ENCODE measurements at places on chromosomes 11 and 22. TPM values are rescaled to one million over a fixed set of nuclear protein-coding genes. Genes with fewer than 3 reads are reported as not detected.
A peak's percentile ranks its signal among the peaks of the same experiment; 100 is the strongest.

Gene TUBA8
- total RNA-seq = 2.7 TPM

DNA sequence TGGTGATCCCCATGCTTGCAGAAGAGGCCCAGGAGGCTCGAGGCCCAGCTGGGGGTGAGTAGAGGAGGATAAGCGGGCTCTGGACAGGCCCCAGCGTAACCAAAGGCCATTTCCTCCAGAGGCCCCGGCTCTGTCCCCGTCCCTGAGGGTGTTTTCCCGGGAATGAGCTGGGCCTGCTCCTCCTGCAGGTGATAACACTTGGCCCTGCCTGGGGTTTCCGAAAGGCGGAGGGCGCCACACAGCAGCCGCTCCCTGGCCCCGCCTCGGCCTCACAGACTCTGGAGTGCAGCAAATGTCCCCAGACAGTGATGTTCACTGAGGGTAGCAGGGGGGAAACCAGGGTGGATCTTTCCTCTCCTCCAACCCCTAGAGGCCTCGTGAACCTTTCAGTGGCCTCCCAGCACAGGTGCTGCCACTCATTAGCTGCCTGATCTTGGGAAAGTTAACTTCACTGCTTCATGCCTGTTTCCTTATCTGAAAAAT lies 10.5 kb upstream of the MGAT3 start:
- H3K27ac ChIP-seq = no peak overlapping the region
- peaks cover 31% of the 10 kb centered on the region for H3K4me1 ChIP-seq
- H3K4me3 ChIP-seq = no peak overlapping the region
- no peaks in the 10 kb centered on the region for H3K36me3 ChIP-seq

GRCh38 chr11:130246738-130247137 lies 68.0 kb downstream of the ZBTB44 start:
- no peak overlapping the region for H3K27ac ChIP-seq
- H3K27me3 ChIP-seq = no peaks in the 10 kb centered on the region
- DNase-seq = no peak
- H3K4me3 ChIP-seq = no peak overlapping the region
- peaks cover 8% of the 10 kb centered on the region for H3K4me1 ChIP-seq

DNA sequence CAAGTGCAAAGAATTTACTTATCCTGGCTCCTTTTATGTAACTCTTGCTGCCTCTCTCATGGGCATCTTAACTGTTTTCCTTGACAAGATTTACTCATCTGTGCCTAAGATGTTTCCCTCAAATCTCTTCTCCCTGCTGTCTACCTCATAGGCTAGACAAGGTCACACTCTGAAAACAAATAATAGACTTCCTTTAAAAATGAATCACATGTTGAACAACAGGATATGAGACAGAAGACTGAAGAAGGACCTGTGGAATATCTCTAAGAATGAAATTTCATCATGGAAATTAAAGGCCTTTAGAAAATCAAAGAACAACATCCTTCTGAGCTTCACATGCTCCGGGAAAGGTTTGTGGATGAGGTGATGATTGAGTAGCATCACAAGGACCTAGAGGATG lies 6.0 kb upstream of the SCGB2A2 start:
- no peaks in the 10 kb centered on the region for H3K36me3 ChIP-seq
- no peaks in the 10 kb centered on the region for H3K4me1 ChIP-seq
- peaks cover 15% of the 10 kb centered on the region for H3K27me3 ChIP-seq

DNA sequence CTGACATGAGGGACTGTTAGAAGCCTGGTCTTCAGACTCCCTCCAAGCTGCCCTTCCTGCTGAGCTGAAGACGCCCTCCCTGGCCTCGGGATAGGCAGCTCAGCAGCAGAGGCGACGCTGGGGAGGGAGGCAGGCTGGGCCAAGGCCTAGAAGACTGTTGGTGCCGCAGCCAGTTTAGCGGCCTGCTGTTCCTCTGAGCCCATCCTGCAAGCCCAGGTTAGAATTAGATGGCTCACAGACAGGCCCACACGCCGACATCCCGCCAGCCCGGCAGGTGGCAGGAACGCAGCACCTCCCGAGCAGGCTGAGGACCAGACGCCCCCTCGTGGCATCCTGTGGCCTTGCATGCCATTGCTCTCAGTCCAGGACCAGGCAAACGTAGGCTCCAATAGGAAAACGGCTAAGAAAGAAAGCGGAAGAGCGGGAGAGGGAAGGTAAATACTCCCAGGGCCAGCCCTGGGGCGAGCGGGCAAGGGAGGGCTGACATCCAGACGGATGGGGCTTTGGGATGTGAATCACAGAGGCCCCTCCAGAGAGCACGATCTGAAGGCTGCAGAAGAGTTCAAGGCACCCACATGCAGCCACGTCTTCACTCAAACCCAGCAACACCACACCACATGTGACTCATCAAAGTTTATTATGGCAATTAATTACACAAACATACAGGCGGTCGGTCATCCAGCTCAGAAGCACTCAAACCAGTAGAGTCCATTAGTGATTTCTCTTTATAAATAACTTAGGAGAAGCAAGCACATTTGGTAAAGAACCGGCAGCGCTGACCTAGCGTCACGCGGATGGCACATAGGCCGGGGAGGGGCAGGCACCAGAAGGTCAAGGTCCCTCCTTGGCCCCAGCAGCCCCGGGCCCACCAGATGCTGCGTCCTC lies 27.6 kb downstream of the CD5 start:
- no peak overlapping the region for H3K27ac ChIP-seq
- H3K27me3 ChIP-seq = no peaks in the 10 kb centered on the region
- DNase-seq = peak; percentile 90
- peaks cover 20% of the 10 kb centered on the region for H3K4me1 ChIP-seq

Gene MYRF
- total RNA-seq = 0.94 TPM

DNA sequence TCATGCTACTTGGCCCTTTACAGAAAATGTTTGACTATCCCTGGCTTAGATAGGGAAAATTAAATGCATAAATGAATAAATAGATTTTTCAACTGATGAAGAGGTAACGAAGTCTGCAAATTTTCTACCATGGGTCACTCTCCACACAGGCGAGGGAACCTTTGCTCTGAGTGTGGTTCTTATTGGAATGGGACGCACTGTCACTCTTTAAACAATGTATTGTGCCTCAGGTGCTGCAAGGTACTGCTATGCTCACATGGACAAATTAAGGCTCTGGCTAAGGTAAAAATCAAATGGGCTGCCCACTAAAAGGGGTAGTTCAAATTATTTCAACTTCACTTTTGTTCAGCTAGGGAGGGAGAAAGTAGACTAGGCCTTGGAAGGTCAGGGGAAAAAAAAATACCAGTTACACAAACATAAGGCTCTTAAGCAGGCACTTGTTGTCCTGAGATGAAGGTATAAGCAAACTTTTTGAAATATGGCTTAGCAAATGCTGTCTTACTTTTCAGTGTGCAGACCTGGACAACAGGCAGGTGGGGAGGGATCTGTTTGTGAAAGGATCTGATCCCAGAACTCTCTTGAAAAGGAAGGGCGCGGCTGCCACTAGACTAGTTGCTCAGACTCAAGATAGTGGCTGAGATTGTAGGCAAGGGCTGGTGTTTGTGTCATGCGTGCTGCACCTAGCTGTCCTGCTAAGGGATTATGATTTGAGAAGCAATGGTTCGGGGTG lies 99.5 kb downstream of the ADAMTS15 start:
- H3K27me3 ChIP-seq = no peaks in the 10 kb centered on the region
- H3K4me3 ChIP-seq = no peak overlapping the region
- no peak overlapping the region for H3K27ac ChIP-seq
- H3K36me3 ChIP-seq = no peaks in the 10 kb centered on the region
- DNase-seq = no peak
- no peaks in the 10 kb centered on the region for H3K4me1 ChIP-seq

- no peak overlapping the region for H3K4me3 ChIP-seq
- H3K27ac ChIP-seq = no peak overlapping the region
- DNase-seq = no peak
Observed at GRCh38 chr22:25098445-25099081, 101.1 kb upstream of the CRYBB3 start.

Gene KIRREL3
- 0.17 TPM for total RNA-seq

GRCh38 chr11:70547821-70548670 lies 149.7 kb downstream of the CTTN start:
- no peaks in the 10 kb centered on the region for H3K36me3 ChIP-seq
- H3K4me1 ChIP-seq = no peaks in the 10 kb centered on the region
- H3K27me3 ChIP-seq = peaks cover 54% of the 10 kb centered on the region

- peaks cover 59% of the 10 kb centered on the region for H3K36me3 ChIP-seq
- H3K4me3 ChIP-seq = peak overlapping the region; percentile 91
- no peaks in the 10 kb centered on the region for H3K27me3 ChIP-seq
- no peak for DNase-seq
Observed at GRCh38 chr11:2398664-2399355, 1.7 kb upstream of the TSSC4 start.

DNA sequence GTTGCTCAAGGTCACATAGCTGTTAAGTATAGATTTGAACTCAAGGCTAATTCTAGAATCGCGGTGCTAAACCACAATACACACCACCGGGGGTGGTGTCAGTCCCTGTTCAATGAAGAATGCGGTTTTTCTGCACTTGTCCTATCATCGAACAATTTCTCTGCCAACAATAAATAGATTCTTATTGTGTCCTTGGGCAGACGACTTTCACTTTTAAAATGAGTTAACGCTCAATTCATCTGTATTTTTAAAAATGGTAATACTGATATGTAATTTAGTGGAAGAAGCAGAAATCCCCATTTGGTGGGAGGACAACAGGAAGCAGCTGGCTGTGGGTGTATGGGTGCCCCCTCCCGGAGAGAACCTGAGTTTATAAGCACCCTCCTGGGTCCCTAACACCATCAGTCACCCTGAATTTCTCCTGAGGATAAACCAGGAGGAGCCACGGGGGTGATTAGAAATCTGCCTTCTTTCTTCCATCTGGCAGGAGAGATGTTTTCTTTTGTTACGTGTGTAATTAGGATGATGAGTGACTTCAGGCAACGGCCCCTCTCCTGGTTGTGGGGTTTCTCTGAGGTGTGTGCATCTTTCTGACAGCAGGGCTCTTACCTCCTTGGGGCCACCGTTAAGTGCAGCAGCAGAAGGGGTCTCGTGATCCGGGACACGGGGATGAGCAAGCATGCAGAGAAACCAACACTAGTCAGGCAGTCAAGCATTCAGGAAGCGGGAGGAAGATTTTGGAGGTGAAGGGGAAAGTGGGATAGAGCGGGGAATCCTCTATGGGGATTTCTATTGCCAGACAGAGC lies 87.7 kb downstream of the GRAMD1B start:
- DNase-seq = no peak
- peaks cover 20% of the 10 kb centered on the region for H3K27me3 ChIP-seq

Gene SAMM50
- total RNA-seq = 33.3 TPM

Gene FADD
- total RNA-seq = 22.6 TPM

GRCh38 chr11:15662285-15662684 lies 547.6 kb downstream of the INSC start:
- no peak for DNase-seq

Data from suprapubic skin (tissue), 4 donors.